Dorsolateral prefrontal cortex (tissue), 122 donors: ENCODE measurements at places on chromosomes 12 and 14.

- DNase-seq, result no peak
These were observed 209.6 kb downstream of the FSCB start for GRCh38 chr14:44297437-44297836.

GRCh38 chr12:131950182-131950913 lies 606 bp downstream of the EP400 start:
- no peak for DNase-seq

DNA sequence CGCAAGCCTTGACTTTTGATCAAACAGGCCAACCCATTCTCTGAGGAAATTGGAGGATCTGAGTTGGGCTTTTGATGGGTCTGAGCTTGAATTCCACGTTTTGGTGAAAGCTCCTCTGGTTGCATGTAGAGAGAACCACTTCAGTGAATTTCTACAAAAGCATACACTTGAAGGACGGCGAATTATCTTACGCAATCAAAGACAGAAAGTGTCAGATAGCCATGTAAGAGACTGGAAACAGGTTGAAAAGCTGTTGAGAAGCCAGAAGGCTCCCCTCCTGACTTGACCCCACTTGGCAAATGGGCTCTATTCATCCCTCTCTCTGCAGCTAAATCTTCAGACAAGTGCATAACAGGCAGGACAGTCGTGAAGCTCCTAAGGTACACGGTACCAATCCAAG lies 809.1 kb downstream of the BCL11B start:
- no peak for DNase-seq

DNA sequence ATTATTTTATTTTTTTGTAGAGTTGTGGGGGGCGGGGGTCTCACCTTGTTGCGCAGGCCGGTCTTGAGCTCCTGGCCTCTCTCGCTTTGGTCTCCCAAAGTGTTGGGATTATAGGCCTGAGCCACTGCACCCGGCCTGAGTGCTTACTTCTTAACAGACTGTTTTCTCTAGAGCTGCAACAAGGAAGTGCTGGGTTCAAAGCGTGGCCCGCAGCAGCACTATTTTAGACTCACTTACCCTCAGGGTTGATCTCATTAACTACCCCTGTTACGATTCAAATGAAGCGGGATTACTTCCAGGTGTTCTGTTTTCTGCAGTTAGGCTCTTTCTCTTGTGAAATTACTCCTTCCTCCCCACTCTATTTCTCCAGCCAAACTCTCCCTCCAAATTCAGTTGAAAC lies 8.7 kb downstream of the A2ML1 start:
- no peak for DNase-seq

DNA sequence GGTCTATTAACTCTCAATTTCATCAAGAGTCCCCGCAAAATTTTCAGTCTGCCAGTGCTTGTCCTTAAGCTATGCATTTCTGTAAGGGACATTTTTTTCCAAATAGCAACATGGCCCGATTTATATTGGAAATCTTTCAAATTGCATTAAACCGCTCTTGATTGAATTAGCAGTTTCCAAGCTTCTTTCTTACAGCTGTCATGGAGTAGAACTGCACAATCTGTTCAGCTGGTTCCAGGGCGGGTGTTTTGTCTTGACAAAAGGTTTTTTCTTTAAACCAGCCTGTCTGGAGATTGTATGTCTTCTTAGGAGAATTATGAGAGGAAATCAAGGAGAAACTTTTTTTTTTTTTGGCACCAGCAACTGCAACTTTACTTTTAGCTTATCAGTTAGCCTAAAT lies 185.8 kb downstream of the ALG10B start:
- DNase-seq, result no peak

GRCh38 chr12:59808317-59808910 lies 212.6 kb downstream of the SLC16A7 start:
- DNase-seq, result no peak

DNA sequence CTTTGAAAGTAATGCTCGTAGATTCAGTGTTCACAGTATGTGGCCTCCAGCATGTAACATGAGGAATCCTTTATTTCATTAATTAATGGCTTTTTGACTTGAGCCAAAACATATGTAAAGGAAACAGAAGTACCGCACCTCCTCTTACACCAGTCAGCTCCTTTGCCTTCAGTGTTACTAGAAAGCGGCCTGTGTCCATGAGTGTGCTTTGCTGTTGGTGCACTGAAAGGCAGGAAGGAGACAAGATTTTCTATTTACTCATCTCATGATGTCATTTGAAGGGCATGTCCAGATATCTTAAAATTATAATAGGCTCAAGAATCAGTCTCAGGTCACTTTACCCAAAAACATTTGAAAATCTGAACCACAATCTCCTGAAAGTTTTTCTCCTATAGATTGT lies 9.9 kb upstream of the CCT2 start:
- no peak for DNase-seq

DNA sequence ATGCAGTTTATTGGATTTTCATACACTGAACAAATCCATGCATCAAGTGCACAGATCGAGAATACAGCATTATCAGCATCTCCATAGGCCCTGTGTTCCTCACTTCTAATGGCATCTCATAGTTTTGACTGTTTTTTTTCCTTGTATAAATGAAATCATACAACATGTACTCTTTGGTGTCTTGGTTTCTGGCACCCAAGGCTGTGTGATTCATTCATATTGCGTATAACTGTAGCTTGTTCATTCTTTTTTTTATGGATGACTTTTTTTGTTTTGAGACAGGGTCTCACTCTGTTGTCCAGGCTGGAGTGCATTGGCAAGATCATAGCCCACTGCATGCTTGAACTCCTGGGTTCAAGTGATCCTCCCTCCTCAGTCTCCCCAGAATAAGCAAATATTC lies 14.3 kb downstream of the RASSF8 start:
- DNase-seq, result no peak

- no peak for DNase-seq
These were observed 87.8 kb upstream of the GZMB start for GRCh38 chr14:24721775-24722174.

GRCh38 chr12:92971859-92972524 lies 42.9 kb upstream of the EEA1 start:
- no peak for DNase-seq

- no peak for DNase-seq
These were observed 218.1 kb downstream of the APAF1 start for GRCh38 chr12:98863167-98863566.

DNA sequence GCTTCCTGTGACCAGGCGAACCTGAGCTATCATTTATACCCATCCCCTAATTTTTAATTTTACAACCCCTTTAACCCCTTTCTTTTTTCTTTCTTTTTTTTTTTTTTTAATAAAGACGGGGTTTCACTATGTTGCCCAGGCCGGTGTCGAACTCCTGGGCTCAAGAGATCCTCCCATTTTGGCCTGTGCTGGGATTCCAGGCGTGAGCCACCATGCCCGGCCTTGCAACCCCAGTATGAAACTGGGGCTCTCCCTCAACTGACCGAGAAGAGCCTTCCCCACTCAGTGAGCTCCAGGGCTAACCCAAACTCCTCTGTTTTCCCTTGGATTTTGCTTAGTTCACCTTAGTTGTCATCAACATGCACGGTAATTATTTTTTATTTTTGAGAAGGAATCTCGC lies 992 bp downstream of the CPSF2 start:
- DNase-seq, result no peak

GRCh38 chr12:6724409-6724797 lies 557 bp downstream of the COPS7A start:
- peak; percentile 12 for DNase-seq

DNA sequence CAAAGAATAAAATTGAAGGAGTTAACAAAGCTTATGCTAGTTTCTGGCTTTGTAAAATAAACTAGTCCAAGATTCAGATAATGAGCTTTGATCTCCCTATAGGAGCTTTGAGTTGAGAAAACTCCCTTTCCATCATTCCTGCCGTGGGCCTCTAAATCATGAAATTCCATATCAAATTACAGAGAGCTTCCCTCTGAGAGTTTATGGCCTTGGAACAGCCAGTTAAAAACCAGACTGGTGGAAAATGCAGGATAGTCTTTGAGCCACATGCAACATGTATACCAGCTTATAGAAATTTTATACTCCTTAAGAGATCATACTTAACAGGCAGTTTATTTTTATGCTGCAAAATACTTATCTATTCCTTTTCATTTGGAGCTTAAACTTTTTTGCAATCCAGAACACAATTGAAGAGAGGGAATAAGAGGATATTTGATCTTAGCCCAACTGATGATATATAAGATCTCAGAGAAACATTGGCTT lies 175.8 kb upstream of the ATP2B1 start:
- no peak for DNase-seq

GRCh38 chr12:9730011-9730410 lies 2.9 kb downstream of the CLECL1 start:
- no peak for DNase-seq

GRCh38 chr14:35298351-35298750 lies 6.2 kb downstream of the PSMA6 start:
- DNase-seq, result no peak

DNA sequence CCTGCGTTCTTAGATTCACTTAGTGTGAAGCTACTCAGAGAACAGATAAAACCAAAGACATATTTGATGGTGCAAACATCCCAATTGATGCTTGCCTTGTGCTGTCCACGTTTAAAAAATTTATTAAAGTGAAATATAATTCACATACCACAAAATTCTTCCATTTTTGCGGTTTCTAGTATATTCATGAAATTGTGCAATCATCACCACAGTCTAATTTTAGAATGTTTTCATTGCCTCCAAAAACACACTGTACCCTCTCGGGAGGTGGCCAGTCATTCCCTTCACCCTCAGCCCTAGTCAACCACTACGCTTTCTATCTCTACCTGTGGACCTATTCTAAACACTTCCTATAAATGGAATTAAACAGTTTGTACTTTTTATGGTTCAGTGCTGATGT lies 1109.2 kb downstream of the FLRT2 start:
- DNase-seq, result no peak

GRCh38 chr14:26765768-26766520 lies 168.1 kb upstream of the NOVA1 start:
- no peak for DNase-seq

- no peak for DNase-seq
These were observed 309.1 kb upstream of the NAV3 start for GRCh38 chr12:77521508-77522115.

GRCh38 chr12:45543887-45544286 lies 185.6 kb upstream of the ARID2 start:
- DNase-seq, result no peak

DNA sequence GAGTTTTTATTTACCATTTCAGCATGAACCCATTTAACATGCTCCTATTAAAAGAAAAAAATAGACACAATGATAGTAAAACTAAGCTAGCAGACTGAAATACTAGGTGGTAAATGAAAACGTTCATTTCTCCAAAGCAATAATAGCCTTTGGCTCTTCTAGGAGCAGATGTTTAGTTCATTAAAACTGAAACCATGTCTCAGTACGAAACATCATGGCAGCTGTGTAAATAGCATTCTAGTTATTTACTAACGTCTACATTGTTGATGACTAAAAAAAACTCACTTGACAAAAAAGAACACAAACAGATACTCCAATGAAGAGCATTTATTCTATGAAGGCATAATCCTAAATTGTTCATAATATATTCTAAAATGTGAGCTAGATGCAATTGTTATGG lies 17.9 kb downstream of the RECQL start:
- no peak for DNase-seq

GRCh38 chr12:96233939-96234461 lies 39.8 kb downstream of the ELK3 start:
- DNase-seq, result peak; percentile 97

DNA sequence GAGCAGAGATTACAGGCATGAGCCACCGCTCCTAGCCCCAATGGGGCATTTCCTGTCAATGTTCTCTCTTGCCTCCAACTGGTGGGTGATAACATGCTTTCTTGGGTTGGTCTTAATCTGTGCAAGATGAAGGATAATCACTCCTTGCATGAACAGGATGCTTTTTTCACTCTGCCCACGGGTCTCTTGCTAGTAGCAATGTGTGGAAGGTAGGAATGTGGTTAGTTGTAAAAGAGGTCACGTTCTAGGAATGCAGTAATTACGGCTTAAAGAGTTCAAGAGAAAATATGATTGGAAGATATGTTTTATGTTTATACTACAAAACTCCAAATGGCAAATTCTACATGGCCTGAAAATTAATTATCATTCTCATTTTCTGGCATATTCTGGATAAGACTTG lies 10.5 kb downstream of the RNASE10 start:
- no peak for DNase-seq

DNA sequence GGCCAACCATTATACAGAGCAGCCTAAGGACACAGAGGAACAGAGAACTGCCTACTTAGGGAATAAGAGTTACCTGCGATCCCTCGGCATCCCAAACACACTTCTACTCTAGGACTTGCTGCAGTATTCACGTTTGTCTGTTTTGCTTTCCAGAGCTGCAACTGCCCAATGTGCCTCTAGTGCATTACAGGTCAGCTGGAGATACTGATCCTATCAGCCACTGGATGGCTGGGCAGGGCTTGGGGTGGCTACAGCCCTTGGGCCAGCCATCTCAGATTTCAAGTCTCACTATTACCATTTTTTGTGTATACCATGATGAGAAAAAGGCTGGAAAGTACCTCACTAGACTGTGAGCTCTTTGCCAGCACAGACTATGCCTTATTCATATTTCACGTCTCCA lies 4.6 kb downstream of the ARF3 start:
- DNase-seq, result no peak
